ENCODE measurements at places on chromosomes 16 and 17.

DNA sequence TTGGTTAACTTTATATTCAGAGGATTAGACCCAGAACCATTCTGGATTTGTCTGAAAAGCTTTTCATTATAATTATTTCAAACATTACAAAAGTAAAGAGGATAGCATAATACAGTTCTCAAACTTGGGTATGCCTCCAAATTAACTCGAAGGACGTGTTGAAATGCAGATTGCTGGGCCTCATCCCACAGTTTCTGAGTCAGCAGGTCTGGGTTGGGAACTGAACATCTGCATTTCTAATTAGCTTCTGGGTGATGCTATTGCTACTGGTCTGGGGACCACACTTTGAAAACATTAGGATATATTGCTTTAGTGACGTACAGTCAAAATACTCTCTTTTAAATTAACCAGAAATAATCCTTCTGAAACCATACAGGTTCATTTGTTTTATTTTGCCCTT lies 10.0 kb downstream of the TPPP3 start:
- DNase-seq, result no peak

- DNase-seq, result no peak
Observed at GRCh38 chr17:35254107-35254773, 11.4 kb downstream of the SLFN5 start.

DNA sequence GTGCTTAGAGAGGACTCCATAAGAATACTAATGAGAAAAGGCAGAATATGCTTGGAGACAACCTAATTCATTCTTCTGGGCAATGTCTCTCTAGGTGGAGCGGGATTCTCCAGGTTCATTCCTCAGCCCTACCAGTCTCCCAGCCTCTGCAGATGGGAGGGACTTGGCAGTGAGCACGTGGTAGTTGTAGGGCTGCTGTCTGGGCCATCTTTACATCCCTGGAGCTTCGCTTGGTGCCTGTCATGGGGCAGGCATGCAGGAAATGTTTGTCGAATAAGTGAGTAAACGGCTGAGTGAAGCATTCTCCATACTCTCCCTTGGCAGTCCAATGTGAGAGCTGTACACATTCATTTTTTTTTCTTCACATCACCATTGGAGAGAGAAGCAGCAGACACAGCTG lies 387.5 kb downstream of the UTP18 start:
- DNase-seq, result no peak

GRCh38 chr16:84593825-84594724 lies 23.8 kb downstream of the COTL1 start:
- peak; percentile 60 for DNase-seq

Data from stimulated activated CD8-positive, alpha-beta memory T cell treated with anti-CD3 and anti-CD28 coated beads, Interleukin-7, amount 100 ng/mL, for 1 hour (primary cell).